ENCODE measurements at places on chromosomes 2 and 18.

DNA sequence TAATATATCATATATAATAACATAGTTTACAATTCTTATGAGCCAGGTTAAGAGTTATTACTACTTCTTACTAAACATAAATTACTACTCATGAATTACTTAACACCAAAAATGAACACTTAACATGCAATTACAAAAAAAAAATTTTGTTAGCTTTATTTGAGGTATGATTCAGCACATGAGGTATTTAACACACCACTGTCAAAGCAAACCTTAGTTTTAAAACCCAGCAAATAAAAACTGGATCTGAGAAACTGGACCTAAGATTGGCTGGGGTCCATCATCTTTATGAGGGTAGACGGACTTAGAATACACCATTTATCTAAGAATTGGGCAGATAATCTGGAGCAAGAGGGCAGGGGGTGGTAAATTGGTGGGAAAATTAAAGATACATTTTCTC is 81.8 kb upstream of the CREB1 start:
- no peak for DNase-seq

- no peak for DNase-seq
Observed at GRCh38 chr2:50102383-50102782, 929.5 kb downstream of the NRXN1 start.

GRCh38 chr2:105454801-105455485 is 56.1 kb upstream of the FHL2 start:
- no peak for DNase-seq

DNA sequence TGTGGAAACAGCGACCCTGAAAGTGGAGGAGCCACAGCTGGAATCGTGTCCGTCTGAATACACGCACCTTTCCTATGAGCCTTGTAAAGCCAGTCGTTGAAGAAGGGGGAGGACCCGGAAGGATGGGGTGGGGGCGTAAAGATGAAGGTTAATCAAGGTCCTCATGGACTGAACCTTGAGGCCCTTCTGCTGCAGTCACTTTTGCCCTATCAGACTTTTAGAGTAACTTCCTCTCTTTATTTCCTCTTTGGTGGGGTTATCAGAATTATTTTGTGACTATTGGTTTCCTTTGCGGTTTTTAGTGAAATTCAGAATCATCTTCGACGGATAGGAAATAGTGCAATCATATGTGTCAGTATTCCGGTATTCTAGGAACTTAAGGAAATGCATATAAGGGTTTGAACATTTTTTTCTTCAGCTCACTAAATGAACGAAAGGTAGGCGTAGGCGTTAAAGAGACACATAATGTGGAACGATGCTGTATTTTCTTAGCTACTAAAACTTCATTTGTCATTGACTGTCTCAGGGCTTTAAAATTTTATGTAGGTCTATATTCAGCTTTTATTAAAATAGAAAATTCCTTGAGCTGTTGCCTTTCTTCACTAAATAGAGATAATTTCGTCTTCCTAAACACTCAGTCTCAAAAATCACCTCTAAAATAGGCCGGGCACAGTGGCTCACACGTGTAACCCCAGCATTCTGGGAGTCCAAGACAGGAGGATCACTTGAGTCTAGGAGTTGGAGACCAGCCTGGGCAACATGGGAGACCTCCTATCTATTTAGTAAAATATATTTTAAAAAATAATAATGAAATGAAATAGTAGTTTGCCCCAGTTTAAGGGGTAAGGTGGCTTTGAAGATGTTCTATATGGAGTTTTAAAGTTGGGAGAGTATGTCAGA is 1.4 kb upstream of the YES1 start:
- no peak for DNase-seq

- DNase-seq = no peak
Observed at GRCh38 chr2:99851089-99851488, 291.3 kb downstream of the AFF3 start.

GRCh38 chr18:56003009-56003719 is 415.2 kb upstream of the TCF4 start:
- no peak for DNase-seq

DNA sequence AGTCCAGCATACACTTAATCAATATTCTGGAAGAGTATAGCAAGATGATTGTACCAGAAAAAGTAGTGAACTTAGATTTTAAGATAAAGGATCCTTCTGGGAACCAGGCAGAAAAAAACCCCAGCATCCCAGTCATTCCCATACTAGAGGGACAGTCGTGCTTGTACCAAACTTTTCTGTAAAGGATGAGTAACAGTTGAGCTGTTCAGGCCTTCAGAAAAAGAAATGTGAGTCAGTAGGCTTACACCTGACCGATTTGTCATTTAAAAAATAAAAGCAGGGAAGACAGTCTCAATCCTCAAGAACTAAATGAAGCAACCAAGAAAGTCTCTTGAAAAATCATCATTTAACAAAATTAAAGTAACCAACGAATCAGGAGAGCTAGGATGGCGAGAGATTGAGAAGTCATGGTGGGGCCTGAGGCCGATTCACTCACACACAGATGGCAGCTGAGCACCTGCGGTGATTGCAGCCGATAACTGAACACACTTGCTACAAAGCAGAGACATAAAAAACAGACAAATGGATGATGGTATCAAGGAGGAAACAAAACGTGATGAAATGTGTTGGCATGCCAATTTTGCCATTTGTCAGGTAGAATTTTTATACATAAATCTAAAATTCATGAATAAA is 170.0 kb upstream of the ALKAL2 start:
- no peak for DNase-seq

DNA sequence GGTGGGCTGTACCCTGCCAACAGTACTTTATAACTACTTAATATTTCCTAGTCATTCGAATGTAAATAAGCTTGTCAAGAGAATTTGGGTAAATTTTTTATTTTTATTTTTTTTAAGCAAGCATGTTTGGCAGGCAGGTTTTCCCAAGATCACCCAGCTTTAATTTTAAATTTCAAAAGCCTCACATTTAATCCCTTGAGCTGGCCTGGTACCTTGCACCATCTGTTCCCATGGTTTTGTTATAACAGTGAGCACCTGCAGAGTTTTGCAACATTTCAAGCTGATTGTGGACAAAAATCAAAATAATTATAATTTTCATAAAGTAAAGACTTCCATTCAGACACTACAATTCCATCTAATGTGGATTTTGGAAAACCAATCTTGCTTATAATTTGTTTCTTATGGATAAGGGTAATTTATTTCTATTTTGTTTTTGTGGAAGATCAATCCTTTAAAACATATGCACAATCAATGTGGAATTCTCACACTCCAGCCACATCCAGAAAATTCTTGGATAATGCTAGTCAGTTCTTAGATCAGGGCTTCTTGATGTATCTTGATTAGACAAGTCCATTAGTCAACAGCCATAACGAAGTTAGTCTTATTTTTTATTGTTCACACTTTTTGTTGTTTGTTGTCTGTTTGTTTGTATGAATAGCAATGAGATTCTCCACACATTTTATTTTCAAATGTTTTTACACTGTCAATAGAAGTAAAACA is 689.3 kb downstream of the NR4A2 start:
- no peak for DNase-seq

DNA sequence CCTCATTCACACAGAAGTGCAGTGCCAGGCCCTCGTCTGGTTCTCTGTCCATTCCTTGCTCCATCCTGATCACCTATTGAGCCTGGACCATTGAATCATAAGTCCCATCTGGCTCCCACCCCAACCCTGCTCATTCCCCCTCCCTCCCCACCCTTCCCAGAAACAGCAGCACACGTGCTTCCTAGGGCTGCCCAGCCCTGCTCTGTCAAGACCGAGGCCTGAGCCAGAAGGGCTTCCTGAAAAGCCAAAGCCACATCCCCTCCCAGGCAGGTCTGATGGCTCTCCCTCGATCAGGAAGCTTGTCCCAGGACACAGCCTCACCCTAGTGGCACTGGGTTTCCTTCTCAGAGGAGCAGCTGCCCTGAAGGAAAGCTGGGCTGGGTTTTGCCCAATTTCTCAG is 79.8 kb upstream of the FZD7 start:
- DNase-seq = no peak

- DNase-seq = no peak
Observed at GRCh38 chr2:113720167-113720566, 36.3 kb downstream of the SLC35F5 start.
